Colonic mucosa (tissue), 4 donors: ENCODE measurements at places on chromosomes 1 and 21.

DNA sequence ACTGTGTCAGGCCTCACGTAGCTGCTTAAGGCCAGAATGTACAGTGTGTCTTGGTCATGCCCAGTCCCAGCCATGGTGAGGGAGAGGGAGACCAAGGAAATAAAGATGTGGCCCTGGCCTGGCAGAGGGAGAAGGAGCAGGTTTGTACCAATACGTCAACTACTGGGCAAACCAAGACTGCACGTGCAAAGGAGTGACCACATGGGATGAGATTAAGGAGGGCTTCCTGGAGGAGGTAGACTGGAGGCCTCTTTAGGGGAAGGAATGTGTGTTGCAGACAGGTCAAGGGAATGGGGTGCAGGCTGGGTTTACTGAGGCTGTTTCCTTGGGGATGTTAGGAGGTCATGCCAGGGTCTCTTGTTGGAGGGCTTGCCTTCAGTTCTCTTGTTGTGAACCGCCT is 7.8 kb downstream of the PLOD1 start:
- no peak for DNase-seq

DNA sequence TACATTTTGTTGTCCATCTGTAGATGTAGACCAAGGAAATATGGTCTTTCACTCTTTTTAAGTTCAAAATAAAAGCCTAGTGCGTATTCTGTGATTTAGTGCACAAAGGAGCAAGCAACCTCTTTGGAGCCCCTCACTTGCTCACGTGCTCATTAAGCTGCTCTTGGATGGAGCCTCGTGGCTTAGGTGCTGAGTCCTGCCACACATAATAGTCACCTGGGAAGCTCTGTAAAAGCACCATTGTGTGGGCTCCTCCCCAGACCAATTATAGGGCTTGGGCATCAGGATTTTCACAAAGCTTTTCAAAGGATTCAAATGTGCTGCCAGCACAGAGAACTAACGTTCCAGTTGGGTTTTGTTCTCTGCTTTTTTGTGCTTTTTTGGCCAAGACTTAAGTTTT is 85.0 kb downstream of the PCP4 start:
- DNase-seq: no peak

DNA sequence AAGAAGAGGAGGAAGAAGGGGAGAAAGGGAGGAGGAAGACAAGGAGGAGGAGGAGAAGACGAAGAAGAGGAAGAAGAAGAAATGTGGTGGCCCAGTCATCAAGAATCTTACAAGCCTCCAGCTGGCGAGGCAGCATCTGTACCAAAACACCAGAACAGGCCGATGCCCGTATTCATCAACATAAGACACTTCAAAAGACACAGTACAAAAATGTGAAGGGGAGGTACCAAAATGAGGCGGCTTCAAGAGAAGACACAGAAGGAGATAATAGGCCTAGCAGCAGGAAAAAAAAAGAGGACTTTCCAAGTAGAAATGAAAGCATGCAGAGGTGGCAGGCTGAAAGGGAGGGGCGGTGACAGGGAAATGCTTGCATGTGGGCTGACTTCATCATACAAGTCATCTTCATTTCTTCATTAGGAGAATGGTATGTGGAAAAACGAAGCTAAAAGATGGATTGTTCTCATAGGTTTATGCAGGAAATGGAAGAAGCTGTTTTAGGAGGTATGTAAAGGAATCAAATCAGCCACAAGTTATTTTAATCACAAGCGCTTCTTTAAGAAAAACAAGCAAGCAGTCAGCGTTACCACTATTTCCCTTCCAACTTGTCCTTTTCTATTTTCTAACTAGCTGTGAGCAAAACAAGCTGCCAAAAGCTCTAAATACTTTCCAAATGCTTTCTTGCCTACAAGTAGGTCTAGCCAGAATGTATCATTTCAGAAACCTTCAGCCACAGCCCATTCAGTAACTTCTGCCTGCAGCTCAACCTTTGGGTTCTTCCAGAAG is 192.3 kb downstream of the SLC45A1 start:
- no peak for DNase-seq

DNA sequence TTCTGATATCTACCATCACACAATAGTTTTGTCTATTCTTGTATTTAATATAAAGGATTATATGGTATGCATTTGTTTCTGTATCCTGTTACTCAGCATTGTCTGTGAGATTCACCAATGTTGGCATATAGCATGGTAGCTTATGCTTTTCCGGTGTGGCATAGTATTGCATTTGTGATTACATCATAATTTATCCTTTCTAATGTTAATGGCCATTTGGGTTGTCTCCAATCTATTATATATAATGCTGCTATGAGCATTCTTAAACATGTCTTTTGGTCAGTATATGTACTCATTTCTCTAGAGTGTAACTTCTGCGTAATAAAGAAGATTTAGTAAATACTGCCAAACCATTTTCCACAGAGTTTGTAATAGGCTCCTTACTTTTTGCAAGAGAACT is 40.9 kb upstream of the GFI1 start:
- no peak for DNase-seq

- DNase-seq: no peak
Observed at GRCh38 chr1:24914226-24915069, 15.6 kb downstream of the RUNX3 start.

- no peak for DNase-seq
Observed at GRCh38 chr1:26164036-26164860, 4.5 kb downstream of the C1orf232 start.

DNA sequence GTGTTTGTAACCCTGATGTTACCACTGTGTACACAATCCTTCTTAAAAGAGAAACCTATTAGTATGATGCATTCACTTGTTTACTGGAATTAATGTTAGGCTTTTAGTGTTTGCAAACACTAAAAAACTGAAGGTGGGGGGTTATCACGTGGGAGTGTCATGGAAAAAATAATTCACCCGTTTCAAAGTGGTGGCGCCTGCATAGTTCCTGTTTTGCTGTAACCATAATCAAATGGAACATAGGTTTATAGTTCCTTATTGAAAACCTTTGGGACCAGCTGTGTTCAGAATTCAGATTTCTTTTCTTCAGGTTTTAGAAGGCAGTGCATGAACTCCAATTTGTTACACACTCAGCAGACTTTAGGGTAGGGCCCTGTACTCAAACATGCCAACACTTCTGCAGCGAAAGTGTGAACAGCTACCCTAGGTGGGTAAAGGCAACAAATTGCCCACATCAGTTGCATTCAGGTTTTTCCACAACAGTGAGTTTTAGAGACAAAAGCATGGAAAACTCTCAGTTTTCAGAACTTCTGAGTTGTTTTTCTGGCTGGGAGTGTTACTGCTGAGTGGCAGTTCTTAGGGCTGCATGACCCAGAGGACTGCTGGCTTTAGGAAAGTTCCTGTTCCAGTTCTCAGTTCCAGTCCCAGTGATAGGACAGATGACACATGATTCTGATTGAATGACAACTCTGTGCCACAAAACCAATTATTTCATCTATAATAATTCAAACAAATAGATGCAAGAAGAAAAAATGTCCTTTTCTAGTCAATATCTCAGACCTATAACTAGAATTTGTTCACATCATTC is 29.1 kb upstream of the IVNS1ABP start:
- no peak for DNase-seq

- no peak for DNase-seq
Observed at GRCh38 chr1:234589854-234590620, 19.9 kb downstream of the IRF2BP2 start.

- DNase-seq: no peak
Observed at GRCh38 chr1:228721407-228721806, 13.9 kb upstream of the RHOU start.

DNA sequence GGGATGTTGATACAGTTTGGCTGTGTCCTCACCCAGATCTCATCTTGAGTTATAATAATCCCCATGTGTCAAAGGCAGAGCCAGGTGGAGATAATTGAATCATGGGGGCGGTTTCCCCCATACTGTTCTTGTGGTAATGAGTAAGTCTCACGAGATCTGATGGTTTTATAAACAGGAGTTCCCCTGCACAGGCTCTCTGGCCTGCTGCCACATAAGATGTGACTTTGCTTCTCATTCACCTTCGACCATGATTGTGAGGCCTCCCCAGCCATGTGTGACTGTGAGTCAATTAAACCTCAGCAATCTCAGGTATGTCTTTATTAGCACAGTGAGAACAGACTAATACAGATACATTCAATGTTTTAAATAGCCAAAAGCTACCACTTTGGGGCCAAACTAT is 41.1 kb downstream of the SLC35F3 start:
- no peak for DNase-seq

GRCh38 chr21:16389643-16390042 is 659.9 kb downstream of the USP25 start:
- DNase-seq: no peak

DNA sequence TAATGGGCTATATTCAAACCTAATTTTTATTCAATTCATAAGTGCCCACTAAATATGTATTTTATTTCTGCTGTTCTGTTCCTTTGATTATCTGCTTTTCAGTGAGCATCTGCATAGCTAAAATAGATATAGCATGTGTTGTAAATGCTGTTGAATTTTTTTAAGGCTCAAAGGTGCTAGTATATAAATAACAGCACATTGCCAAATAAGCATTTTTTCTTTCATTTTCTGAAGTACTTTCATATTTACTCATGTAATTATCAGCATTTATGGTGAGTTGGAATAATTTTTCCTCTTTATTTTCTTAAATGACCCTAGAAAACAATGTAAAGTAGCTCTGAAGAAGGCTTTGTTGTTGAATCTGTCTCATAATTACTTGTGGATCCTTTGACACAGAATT is 69.6 kb upstream of the B3GALT2 start:
- no peak for DNase-seq

GRCh38 chr1:195590649-195591048 is 1017.6 kb downstream of the KCNT2 start:
- no peak for DNase-seq

DNA sequence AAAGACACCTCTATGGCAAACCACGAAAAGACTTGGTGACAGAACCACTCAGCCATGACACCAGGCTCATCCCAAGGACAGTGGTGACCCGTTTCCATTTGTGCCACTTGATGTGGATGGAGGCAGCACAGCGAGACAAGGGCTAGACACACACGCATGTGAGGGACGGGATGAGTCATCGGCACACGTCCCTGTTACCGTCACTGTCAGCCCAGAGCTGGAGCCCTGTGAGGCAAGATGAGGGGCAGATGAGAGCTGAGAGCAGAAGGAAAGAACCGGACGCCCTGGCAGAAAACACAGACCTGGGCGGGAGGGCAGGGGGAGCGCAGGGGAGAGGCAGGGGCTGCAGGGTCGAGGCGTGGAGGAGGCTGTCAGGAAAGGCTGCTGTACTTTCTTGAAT is 57.8 kb downstream of the SIK1 start:
- DNase-seq: no peak

- DNase-seq: no peak
Observed at GRCh38 chr1:26752519-26752918, 35.2 kb upstream of the PIGV start.
